ENCODE measurements at places on chromosomes 5 and 9. TPM values are rescaled to one million over a fixed set of nuclear protein-coding genes. Genes with fewer than 3 reads are reported as not detected.

- no peak for DNase-seq
Observed at GRCh38 chr5:91180506-91180905, 202.6 kb downstream of the ARRDC3 start.

DNA sequence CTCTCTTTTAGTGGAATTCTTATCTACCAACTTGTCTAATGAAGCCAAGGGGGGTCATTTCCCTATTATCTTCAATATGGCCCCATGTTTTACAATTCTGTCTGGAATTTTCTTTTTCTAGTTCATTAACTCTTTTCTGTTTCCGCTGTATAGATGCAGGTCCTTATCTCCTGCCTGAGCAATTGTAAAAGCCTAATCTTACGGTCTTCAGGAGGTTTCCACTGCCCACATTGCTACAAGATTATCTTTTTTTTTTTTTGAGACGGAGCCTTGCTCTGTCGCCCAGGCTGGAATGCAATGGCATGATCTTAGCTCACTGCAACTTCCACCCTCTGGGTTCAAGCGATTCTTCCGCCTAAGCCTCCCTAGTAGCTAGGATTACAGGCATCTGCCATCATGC is 132.3 kb downstream of the UNC13B start:
- DNase-seq = no peak

- no peak for DNase-seq
Observed at GRCh38 chr5:133471699-133472098, 140.6 kb downstream of the FSTL4 start.

- DNase-seq = no peak
Observed at GRCh38 chr9:94014066-94014654, 59.0 kb upstream of the BARX1 start.

DRD1 gene
- not detected for polyA plus RNA-seq

All from left renal pelvis (tissue), 4 donors.